Stimulated activated CD4-positive, alpha-beta T cell treated with anti-CD3 and anti-CD28 coated beads, Interleukin-1b, Interleukin-23, amount 100 ng/mL, for 4 hours (primary cell): ENCODE measurements at places on chromosomes 4 and X.

DNA sequence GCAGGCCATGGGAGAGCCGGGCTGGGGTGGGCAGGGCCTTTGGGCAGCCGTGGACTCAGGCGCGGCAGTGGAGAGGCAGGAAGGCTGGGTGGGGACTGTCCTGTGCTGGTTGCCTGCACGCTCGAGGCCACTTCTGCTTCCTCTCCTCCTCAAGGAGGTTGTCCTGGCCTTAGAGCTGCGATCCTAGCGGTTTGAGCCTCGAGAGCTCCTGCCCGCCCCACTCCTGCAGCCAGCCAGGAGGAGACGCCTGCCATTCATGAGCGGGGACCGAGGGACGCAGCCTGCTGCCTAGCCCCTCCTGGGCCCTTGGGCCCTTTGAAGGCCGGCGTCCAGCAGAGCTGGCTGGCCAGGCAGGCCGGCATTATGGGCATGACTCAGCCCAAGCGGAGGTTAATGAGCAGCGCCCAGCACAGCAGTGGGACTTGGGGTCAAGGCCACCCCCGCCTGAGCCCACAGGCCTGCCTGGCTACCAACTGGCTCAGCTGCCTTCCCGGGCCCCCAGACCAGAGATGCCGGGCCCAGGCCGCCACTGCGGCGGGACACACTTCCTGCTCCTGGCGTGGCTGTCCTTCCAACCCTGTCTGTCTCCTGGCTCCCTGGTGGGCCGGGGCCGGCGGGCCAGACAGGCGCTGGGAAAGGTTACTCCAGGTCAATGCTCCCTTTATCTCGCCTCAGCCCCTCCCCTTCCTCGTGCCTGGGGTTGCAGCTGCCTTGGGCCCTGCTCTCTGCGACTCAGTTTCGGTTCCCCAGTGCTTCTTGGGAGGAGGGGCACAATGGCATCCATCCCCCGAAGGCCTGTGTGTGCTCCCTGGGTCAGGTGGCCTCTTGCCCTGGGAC lies 1.8 kb downstream of the ABCD1 start:
- DNase-seq = no peak

GRCh38 chrX:135389717-135390116 lies 32.0 kb upstream of the SMIM10L2A start:
- DNase-seq = no peak

DNA sequence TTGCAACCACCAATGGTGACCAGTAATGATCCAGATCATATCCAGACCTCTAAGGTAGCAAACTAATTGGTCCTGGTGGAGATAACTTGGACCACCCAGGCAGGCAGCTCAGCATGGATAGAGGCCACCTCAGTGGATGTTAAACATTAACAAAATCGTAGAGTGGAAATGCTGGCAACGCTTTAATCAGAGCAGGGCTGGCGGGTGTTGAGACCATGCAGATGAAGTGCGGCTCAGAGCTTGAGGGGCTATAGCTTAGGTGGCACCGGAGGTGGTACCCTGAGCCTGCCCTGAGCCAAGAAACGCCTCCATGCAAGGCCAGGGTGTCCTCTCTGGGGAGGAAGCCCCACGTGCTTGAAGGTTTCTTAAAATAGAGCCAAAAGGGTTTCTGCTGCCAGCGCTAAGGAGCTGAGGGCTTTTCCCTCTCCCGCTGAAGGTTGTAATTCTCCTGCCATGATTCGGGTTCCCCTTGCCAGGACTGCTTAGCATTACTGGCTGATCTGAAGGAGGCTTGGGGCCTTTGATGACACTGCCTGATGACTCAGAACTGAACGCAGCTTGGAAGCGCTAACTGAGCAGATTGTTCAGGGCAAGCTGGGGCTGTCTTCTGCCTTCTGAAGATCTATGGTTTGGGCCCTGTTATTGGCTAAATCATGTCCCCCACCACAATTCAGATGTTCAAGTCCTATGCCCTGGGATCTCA lies 177.8 kb upstream of the ATP6AP2 start:
- DNase-seq = no peak

GRCh38 chr4:165953181-165953580 lies 80.1 kb downstream of the TLL1 start:
- DNase-seq = no peak

- DNase-seq = no peak
These were observed 186.5 kb upstream of the NRK start for GRCh38 chrX:105635794-105636193.

DNA sequence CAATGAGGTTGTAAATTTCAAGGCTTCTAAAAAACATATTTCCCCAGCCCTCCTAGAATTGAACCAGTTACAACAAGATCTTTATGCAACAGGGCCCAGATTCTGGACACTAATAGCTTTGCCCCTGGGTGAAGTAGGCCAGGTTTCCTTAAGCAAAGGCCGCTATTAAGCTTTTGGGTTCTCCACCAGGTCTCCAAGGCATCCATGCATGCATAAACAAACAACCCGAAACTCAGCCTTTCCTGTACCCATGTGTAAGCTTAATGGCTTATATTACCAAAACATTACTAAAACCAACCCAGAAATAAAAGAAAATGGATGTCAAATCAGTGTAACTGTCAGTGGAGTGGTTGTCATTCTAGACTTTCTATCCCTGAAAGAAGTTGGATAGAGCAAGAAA lies 137.1 kb downstream of the ARHGAP6 start:
- DNase-seq = no peak

- no peak for DNase-seq
These were observed 91.8 kb downstream of the RAP1GDS1 start for GRCh38 chr4:98352940-98353339.

DNA sequence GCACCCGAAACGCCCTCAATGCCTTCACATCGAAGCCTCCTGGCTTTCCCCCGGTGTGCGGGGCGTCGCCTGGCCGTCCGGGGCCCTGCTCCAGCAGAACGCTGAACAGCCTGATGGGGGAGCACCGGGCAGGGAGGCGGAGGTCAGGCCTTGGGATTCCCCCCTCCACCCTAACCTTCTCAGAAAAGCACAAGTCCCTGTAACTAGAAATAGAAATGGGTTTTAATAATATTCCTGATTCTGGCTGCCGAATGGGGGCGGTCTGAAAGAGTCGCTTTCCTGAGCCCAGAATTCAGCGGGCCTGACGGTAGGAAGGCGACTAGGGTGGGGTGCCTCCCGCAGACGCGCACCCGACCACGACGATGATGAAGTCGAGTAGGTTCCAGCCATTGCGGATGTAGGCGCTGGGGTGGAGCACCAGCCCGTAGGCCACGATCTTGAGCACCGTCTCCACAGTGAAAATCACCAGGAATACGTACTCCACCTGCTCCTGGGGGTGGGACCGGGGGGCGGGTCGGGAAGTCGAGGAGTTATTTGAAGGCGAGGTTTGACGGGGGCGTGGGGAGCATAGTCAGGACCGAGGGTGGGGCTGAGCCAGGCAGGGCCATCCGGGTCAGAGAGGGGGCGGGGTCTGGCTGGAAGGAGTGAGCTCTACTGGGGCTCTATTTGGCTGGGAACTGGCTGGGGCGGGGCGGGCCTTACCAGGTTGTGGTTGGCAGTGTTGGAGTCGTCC lies 2.5 kb downstream of the CACNA1F start:
- peak; percentile 39 for DNase-seq

DNA sequence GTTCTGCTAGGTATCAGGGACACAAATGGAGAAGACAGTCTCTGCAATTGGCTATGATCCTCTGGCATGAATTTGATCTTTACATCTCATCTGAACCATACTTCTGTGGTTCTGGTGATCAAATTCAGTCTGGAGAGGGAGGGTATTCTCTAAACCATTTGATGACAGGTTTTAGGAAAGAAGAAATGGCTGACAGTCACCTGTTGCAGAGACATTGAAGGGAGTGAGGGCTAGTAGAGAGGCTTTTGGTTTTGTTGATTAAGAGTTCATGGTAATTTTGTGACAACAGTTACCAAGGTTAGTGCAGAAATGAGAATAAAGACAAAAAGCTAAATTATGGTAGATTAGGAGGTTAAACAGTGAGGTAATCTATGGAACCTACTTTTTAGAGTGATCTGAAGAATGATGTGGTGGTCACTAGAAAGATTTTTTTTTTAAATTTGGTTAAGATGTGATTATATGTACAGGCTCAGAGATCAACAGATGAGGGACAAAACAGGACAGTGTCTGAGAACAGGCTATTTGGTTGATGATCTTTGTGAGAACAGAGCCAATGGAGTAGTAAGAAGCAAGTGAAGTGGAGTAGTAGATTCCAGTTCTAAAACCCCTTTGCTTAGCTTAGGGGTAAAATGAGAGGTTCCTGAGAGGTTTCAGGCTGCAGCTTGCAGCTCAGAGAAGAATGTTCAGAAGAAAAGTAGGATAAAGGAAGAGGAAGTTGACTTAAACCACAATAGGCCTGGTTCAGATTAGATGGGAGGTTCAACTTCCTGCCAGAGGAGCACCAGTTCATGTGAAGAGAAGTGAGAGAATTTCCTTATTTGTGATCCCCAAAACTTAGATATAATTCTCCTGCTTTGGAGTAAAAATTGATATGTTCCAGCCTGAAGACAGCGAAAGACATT lies 34.7 kb downstream of the VSIG4 start:
- no peak for DNase-seq

GRCh38 chrX:133493366-133493765 lies 78.1 kb upstream of the GPC4 start:
- no peak for DNase-seq

DNA sequence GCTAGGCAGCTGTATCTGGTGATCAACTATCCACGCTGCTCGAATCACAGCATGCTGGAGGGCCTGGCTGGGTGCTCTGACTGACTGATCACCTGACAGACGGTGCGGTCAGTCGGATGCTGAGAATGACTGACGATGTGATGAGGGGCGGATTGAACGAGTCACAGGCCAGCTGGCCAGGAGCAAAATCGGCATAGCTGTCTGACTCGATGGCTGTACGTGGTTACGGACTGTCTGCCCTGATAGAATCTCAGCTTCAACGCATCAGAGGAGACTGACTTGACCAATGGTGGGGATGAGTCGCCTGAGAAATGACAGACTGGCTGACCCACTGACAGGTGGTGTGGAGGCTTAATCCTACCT lies 1.0 kb upstream of the SUV39H1 start:
- DNase-seq = no peak

GRCh38 chrX:97397371-97397770 lies 513.7 kb downstream of the RPA4 start:
- no peak for DNase-seq

DNA sequence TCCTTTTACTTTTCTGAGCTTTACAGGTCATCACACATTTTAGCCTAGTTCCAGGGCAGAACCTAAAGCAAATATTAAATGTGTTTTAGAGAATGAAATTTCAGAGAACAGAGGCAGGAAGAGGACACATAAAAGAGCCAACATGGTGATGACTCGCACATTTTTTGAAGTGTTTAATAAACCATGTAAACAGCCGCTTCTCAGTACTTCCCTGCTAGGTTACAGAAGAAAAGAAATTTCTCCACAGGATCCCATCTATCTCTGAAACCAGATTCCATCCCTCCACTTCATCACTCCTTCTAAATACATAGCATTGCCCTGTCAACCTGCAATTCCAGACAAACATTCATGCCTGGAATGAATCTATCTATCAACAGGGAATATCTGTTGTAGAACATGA lies 949.5 kb upstream of the PCDH7 start:
- no peak for DNase-seq
